CD4-positive, alpha-beta T cell treated with Interleukin-15 for 4 hours (primary cell): ENCODE measurements at places on chromosomes 7 and 10.
A peak's percentile ranks its signal among the peaks of the same experiment; 100 is the strongest.

DNA sequence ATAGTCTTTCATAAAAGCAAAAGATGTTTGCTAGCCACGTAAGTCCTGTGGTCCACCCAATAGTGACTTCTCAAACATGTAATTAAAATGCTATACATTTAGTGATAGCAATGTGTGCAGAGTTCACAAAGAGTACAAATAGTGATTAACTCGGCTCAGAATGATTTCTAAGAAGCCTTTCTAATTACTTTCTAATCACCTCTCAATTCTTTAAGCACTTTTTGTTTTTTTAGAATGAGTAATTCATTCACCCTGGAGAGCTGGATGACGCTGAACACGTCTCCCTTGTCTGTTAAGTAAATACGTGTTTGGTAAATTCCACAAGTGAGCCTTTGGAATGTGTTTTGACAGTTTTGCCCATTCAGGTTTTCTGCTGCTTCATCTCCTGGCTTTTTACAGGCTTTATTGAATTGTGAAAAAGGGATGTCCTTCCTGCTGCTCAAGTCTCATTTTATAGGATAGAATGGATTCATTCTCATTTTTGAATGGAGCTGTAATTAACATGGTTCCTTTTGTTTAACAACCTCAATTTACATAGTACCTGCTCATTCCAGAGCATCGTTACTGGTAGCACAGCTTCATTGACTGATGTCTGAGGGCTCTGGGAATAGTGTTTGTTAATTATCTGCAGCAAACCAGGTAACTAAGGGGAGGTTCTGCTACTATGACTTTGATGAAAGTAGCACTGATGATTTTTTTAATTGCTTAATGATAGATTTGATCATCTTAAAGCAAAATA, 212.1 kb downstream of the VTI1A start:
- DNase-seq, result no peak

GRCh38 chr10:26374426-26374825, 63.7 kb upstream of the APBB1IP start:
- no peak for DNase-seq

- no peak for DNase-seq
Observed at GRCh38 chr10:108783897-108784296, 1139.4 kb downstream of the XPNPEP1 start.

DNA sequence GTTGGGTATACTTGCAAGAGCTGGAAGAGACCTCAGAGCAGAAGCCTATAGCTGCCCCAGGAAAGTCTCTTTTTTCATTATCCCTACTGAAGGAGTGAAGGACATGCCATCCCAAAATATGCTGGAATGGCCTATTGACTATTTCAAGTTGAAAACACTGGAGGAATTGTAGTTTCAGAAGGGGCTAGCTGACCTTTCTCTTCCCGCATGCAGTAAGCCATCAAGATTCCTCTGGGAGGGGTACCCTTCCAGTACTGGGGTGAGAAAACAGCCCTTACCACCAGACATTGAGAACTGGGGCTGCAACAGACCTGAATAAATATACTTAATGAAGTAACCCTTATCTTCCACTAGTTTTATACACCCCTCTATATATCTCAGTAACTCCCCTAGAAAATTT, 41.7 kb downstream of the CHCHD3 start:
- DNase-seq, result no peak

GRCh38 chr10:124362568-124362967, 56.2 kb downstream of the OAT start:
- no peak for DNase-seq

DNA sequence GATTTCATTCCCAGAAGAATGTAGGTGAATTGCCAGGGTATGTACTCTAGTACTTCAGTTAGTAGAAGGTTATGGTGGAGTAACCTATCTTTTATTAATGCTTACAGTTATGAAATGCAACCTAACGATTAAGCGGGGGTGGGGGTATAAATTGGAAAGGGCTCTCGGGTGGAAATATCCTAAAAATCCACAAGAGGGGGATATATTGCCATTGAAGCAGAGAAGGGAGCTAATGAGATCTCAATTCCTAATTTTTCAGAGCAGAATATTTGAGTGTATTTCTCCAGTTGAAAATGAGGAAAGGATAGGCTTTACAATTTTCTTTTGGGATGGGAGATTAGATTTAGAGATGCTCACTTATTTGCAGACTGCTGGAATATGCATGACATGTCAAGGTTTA, 90.8 kb downstream of the DNAJB9 start:
- DNase-seq, result no peak

- DNase-seq, result no peak
Observed at GRCh38 chr7:107122486-107122911, 46.3 kb upstream of the HBP1 start.

GRCh38 chr7:102129636-102130370, 156.9 kb upstream of the SH2B2 start:
- no peak for DNase-seq

GRCh38 chr7:141114029-141114664, 40.3 kb downstream of the TMEM178B start:
- no peak for DNase-seq

- DNase-seq, result no peak
Observed at GRCh38 chr10:105247831-105248499, 606.9 kb downstream of the SORCS3 start.

- DNase-seq, result no peak
Observed at GRCh38 chr7:46357290-46357689, 436.2 kb upstream of the IGFBP3 start.

DNA sequence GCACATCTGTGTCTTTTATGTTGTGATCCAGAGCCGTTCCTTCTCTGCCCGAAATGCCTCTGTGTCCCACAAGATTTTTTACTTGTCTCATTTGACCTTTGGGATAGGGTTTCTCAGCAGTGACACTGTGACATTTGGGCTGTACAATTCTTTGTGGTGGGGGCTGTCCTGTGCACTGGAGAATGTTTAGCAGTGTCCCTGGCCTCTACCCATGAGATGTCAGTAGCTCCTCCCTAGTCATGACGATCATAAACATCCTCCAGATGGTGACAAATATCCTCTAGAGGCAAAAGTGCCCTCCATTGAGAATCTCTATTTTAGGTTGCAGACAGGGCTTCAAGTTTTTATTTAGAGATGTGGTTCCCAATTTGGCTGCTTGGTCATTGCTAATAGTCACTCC, 91.3 kb downstream of the PPP1R17 start:
- no peak for DNase-seq

GRCh38 chr10:83248106-83248631, 891.1 kb upstream of the GHITM start:
- DNase-seq, result no peak

DNA sequence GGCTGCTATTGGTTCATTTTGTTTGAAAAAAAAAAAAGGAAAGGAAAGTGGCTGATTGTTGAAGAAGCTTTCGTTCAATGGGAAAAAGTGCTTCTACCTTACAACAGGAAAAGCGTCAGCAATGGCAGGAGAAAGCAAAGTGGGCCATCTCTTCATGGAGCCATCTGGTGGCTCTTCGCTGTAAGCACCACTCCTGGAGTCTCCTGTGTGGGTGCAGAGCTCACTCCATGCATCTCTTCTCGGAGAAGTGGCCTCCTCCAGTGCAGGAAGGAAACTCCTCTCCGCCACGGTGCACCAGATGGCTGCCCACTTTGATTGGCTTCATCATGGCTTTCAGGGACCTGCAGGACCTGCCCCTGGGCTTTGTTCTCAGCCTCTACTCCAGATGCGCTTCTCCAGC, 250.9 kb downstream of the PTEN start:
- peak; percentile 27 for DNase-seq

GRCh38 chr7:138303230-138304070, 156.6 kb upstream of the TRIM24 start:
- DNase-seq, result no peak

DNA sequence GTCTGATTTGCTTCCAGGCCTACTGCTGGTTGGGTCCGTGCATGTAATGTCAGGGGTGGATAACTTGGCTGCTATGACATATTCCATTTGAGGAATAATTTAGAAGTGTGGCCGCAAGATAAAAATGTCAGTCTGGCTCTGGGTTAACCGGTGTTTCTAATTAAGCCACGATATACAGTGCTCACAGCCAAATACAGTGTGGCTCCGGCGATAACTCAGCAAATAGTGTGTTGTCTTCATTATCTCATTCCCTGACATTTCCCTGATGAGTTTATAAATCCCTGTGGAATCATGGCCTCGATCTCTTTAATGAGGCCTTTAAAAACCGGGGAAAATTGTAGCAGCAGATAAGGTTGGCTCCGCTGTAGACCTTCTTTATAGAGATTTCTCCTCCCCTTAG, 1125.0 kb downstream of the TYW1 start:
- DNase-seq, result no peak

DNA sequence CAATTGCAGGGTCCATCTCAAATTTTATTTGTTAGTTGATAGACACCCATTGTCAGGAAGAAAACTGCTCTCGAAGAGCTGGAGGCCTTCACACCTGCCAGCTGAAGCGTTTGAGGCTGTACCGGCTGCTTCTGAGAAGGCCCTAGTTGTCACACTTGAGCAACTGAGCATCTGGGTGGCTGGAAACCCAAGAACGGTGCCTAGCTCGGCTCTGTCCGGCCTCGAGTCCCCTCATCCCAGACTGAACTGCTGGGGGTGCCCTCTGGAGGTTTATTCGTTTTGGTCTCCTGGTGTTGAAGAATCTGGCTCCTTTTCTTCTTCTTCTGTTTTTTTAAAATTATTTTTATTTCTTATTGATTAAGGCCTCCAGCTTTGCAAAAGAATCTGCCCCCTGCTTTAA, 59.3 kb upstream of the EXOC6 start:
- no peak for DNase-seq

DNA sequence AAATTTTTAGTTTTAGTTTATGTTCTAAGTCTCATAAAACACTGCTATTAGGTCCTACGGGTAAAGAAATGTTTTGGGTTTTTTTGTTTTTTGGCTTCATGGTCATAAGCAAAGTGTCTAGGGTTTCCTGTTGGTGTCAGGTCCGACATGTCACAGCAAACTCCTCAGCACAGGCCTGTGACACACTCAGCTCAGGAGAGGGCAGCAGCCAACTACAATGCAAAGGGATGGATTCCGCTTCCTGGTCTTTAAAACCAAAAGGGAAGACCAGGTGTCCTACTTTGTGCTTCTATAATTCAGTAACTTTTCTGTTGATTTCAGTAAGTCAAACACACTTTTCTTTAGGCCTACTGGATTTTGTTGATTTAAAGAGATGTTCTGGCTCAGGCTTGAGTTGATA, 83.8 kb upstream of the MACROH2A2 start:
- DNase-seq, result no peak

DNA sequence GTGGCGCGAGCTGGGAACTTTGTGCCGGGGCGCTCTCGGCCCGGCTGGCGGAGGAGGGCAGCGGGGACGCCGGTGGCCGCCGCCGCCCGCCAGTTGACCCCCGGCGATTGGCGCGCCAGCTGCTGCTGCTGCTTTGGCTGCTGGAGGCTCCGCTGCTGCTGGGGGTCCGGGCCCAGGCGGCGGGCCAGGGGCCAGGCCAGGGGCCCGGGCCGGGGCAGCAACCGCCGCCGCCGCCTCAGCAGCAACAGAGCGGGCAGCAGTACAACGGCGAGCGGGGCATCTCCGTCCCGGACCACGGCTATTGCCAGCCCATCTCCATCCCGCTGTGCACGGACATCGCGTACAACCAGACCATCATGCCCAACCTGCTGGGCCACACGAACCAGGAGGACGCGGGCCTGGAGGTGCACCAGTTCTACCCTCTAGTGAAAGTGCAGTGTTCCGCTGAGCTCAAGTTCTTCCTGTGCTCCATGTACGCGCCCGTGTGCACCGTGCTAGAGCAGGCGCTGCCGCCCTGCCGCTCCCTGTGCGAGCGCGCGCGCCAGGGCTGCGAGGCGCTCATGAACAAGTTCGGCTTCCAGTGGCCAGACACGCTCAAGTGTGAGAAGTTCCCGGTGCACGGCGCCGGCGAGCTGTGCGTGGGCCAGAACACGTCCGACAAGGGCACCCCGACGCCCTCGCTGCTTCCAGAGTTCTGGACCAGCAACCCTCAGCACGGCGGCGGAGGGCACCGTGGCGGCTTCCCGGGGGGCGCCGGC, 870 bp downstream of the FZD1 start:
- no peak for DNase-seq

DNA sequence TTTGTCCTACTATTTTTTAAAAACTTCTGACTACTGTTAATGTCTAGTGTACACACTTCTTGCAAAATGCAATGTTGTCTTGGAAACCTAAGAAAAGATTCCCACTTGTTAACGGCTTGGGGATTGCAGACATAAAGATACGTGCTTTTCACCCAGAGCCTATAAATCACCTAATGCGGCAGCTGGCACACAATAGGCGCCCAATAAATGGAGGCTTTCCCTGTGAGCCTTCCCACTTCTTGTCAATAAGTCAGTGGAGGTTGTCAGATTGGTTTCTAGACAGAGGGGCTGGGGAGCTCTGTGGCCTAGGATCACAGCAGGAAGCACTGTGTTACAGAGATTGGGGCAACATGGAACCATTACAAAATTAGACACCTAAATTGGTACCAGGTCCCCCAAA, 74.7 kb downstream of the VSTM4 start:
- no peak for DNase-seq

GRCh38 chr10:22217842-22218241, at the start of gene EBLN1:
TSS of gene EBLN1 (minus strand) at chr10:22218015. CDS start at chr10:22209983, 8,032 bp downstream.
- DNase-seq, result no peak

- no peak for DNase-seq
Observed at GRCh38 chr7:37550872-37551271, 102.2 kb upstream of the ELMO1 start.

GRCh38 chr10:690372-691161, 1.1 kb upstream of the DIP2C start:
- DNase-seq, result no peak

DNA sequence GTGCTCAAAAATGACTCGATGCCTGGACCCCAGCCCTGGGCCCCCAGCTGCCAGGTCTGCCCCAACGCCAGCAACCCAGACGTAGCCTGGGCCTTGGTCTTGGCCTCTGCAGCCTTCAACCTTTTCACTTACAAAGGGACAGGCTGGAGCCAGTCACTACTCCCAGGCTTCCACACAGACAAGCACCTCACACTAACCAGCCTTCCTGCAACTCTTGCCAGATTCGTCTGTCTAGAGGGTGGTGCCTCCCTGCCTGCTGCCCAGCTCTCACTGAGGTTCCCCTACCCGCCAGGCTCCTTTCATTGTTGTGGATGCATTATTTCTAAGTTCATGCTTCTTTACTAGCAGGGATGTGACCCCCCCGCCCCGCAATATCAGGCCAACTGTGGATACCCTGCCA, 56.3 kb downstream of the NUDCD3 start:
- DNase-seq, result no peak

DNA sequence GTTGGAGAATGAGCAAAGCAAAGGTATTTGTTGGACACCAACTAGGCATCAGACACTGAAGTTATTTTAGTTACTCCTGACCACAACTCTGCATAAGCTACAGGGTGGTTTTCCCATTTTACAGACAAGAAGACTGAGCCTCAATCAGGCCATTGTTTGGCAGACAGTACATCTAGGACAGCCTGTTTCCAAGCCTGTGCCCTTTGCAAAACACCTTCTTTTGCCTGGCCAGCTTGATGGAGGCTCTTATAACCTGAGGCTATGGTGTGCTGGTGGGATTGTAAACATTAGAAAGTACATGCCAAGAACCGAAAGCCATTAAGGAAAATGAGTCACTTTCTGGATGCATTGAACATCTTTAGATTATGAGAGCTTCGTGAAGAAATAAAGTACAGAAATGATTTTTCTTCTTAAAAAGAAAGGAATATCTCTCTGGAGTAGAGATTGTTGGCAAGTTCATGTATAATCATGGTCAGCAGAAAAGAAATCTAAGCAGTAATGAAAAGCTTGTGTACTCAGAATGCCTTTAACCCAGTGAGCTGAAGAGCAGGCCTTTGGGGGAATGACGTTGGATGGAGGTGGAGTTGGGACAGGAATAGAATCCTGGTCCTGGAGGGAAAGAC, 140.6 kb downstream of the KIAA1217 start:
- DNase-seq, result no peak
